Upper lobe of right lung (tissue), 1 donor: ENCODE measurements at places on chromosomes 2 and 18. TPM values are rescaled to one million over a fixed set of nuclear protein-coding genes. Genes with fewer than 3 reads are reported as not detected.

The RIT2 gene
- total RNA-seq = not detected

The DNER gene
- 0.14 TPM for total RNA-seq

The ERMN gene
- 0.32 TPM for total RNA-seq

DNA sequence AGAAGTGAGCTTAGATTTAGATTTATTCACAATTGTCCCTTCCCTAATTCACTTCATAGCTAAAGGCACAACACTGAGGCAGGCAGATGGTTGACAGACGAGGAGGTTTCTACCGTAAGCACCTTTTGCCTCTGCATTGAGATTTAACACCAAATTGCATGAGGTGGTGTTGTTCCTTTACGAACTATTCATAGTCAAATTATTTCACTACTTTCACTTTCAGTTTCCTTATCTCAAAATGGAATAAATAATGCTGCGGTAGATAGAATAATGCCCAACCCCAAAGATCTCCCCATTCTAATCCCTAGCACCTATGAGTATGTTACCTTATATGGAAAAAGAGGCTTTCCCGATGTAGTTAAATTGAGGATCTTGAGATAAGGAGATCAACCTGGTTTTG, 58.9 kb upstream of the LINC00305 start:
- H3K27ac ChIP-seq = no peak overlapping the region
- H3K36me3 ChIP-seq = no peaks in the 10 kb centered on the region
- H3K4me3 ChIP-seq = peak overlapping the region; percentile 36
- H3K4me1 ChIP-seq = no peaks in the 10 kb centered on the region
- DNase-seq = no peak

DNA sequence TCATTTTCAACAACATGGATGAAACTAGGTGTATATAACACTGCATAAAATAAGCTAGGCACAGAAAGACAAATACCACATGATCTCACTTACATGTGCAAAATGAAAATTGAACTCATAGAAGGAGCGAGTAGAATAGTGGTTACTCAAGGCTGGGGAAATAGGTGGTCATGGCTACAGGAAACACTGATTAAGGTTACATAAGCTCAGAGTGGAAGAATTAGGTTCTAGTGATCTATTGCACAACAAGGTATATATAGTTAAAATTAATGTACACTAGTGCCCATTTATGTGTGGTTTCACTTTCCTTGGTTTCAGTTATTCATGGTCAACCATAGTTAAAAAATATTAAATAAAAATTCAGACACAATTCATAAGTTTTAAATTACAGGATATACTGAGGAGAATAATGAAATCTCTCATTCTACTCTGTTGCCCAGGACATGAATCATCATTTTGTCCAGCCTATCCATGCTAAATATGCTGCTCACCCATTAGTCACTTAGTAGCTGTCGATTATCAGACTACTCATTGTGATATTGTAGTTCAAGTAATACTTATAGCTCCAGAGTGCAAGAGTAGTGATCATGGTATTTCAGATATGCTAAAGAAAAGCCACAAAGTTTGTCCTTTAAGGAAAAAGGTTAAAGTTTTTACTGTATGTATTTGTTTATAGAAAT, 1530.9 kb upstream of the LRRTM1 start:
- DNase-seq = no peak
- no peaks in the 10 kb centered on the region for H3K36me3 ChIP-seq
- H3K27me3 ChIP-seq = no peaks in the 10 kb centered on the region
- H3K27ac ChIP-seq = no peak overlapping the region
- H3K4me1 ChIP-seq = no peaks in the 10 kb centered on the region
- H3K4me3 ChIP-seq = no peak overlapping the region

DNA sequence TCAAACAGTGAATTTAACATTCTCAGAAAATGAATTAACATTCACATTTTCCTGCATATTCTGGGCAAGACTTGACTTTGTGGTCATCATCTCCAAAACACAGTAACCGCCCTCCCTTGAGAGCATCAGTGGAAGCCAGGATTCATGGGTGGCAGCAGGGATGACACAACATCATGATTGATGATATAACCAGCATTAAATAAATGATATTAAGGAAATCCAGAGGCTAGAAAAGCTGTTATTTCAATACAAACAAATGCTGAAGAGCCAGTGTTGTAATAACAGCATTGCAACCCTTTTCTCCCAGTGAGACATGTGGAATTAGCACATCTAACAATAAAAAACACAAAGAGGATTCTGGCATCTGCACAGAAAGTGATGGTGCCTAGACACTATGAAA, 41.1 kb downstream of the CDC42EP3 start:
- no peaks in the 10 kb centered on the region for H3K27me3 ChIP-seq
- H3K36me3 ChIP-seq = no peaks in the 10 kb centered on the region
- H3K4me3 ChIP-seq = no peak overlapping the region
- no peak overlapping the region for H3K27ac ChIP-seq
- no peak for DNase-seq

- peaks cover 10% of the 10 kb centered on the region for H3K36me3 ChIP-seq
- H3K4me1 ChIP-seq = peaks cover 12% of the 10 kb centered on the region
- no peak for DNase-seq
- no peak overlapping the region for H3K4me3 ChIP-seq
- H3K27me3 ChIP-seq = no peaks in the 10 kb centered on the region
- H3K27ac ChIP-seq = no peak overlapping the region
Observed at GRCh38 chr2:171432206-171432968, 1.4 kb downstream of the METTL8 start.

DNA sequence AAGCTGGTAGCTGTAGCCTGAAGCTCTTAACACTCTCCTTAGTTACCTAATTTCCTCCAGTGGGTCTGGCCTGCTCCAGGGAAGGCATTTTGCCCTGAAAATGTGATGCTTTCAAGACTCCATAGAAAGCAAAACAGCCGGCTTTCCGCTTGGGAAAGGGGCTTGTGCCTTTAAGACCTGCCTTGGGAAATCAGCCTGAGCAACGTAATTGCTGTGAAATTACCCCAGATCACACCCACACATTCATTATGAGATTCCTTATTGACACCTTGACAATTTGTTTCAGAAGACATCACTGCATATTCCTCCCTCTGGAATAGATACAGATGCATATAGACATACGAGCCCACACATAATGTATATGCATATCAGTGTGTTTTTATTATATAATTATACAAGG, 190.5 kb upstream of the SKOR2 start:
- no peak for DNase-seq
- H3K27me3 ChIP-seq = no peaks in the 10 kb centered on the region
- H3K4me3 ChIP-seq = no peak overlapping the region
- no peaks in the 10 kb centered on the region for H3K36me3 ChIP-seq

GRCh38 chr2:200640176-200640575, 54.4 kb downstream of the AOX1 start:
- no peak overlapping the region for H3K4me3 ChIP-seq
- H3K36me3 ChIP-seq = peaks cover 9% of the 10 kb centered on the region
- DNase-seq = no peak

DNA sequence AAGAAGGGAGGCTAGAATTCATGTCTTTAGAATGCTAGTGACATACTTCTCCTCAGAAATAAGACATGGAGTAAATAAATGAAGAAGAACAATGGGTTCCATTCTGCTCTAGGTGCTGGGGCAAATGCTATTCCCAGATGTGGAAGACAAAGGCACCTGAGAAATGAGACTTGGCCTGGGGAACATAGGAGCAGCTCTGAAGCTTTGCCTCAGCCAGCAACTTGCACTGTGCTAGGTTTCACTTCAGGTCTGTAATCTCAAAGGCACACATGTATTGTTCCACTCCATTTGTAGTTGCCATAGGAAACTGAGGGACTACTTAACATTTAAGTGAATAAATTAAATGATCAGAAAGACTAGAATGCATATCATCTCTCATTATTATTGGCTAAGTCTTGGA, 538.9 kb upstream of the REG3G start:
- no peak overlapping the region for H3K27ac ChIP-seq
- H3K36me3 ChIP-seq = no peaks in the 10 kb centered on the region
- H3K4me3 ChIP-seq = no peak overlapping the region

DNA sequence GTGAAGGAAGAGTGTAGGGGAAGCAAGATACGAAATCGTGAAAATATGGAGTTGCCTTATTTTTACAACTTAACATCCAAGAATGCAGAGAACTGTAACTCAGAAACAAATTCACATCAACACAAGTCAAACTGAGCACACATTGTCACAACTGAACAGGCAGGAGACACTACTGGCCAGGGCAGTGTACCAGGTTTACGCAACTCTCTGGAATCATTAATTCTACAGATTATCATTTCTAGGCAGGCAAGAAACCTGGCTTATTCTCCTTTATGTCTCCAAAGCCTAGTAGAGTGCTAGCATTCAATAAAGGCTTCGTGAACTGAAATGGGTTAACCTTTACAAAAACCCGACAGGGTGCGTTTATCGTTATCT, 584 bp downstream of the COA5 start:
- no peak for DNase-seq
- H3K36me3 ChIP-seq = peaks cover 42% of the 10 kb centered on the region
- H3K27me3 ChIP-seq = no peaks in the 10 kb centered on the region

DNA sequence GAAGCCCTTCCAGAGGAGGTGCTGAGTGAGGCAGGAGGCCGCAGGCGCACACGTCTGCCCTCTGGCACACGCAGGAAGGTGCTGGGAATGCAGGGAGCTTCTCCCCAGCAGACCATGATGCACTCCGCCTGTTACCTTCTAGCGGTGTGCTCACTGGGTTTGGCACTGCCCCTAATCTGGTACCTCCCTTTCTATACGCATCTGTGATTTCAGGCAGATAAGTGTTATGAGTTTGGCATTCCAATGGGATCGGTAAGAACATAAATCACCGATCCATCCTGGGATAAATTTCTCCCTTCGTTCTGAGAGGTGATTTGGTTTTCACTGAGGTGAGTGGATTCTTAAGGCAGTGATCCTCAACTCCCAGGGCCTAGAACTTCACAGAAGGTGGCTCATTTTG, 34.6 kb downstream of the ODC1 start:
- H3K4me1 ChIP-seq = peaks cover 11% of the 10 kb centered on the region
- H3K27ac ChIP-seq = no peak overlapping the region
- H3K27me3 ChIP-seq = no peaks in the 10 kb centered on the region
- DNase-seq = no peak
- no peak overlapping the region for H3K4me3 ChIP-seq

DNA sequence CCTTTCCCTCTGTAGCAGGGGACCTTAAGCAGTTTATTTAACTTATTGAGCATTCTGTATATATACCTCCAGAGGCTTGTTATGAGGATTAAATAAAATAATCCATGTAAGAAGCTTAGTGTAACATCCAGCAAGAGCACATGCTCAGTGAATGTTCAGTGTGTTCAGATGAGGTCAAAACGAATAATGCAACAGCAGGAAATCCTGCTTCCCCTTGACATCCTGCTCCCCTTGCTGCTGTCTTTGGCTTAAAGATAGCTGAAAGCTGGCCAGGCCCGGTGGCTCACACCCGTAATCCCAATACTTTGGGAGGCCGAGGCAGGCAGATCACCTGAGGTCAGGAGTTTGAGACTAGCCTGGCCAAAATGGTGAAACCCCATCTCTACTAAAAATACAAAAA, 68.7 kb downstream of the COL4A4 start:
- H3K27me3 ChIP-seq = no peaks in the 10 kb centered on the region
- no peaks in the 10 kb centered on the region for H3K4me1 ChIP-seq
- DNase-seq = no peak
- H3K27ac ChIP-seq = no peak overlapping the region
- H3K4me3 ChIP-seq = no peak overlapping the region
- no peaks in the 10 kb centered on the region for H3K36me3 ChIP-seq

- H3K4me1 ChIP-seq = no peaks in the 10 kb centered on the region
- no peak for DNase-seq
- H3K27me3 ChIP-seq = no peaks in the 10 kb centered on the region
- no peak overlapping the region for H3K27ac ChIP-seq
- no peaks in the 10 kb centered on the region for H3K36me3 ChIP-seq
Observed at GRCh38 chr2:79320871-79321270, 161.3 kb upstream of the REG3A start.

DNA sequence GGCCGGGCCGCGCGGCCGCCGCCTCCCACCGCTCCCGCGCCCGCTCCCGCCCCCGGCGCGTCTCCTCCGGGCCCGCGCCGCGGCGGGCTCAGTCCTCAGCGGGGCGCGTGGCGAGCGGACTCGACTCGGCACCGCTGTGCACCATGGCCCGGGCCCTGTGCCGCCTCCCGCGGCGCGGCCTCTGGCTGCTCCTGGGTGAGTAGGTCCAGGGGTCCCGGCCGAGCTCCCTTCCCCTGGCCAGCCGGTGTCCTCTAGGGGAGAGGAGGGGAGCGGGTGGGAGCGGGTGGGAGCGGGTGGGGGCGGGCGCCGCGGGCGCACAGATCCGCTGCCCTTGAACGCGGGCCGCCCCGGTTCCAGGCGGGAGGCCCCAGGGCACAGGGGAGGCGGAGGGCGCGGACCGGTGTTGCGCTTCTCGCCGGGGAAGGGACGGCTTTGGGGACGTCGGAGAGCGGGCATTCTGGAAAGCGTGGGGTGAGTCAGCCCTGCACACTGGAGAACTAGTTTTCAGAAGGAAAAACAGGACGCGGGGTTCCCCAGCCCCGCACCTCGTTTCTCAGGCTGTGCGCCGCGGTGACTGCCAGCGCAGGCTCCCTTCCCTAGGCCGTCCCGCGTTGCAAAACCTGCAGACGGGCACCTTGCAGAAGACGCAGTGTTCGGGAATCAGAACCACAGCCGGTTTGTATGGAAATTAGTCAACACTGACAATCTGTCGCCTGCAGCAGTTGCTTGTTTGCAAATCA, at the start of gene RAMP1:
RAMP1 (plus strand) TSS at position 91 of the 740 bp plus-strand sequence; CDS start at position 144, 53 bp downstream.
- H3K27ac ChIP-seq = no peak within 1 kb of the TSS
- peak within 1 kb of the TSS; percentile 45 for H3K4me3 ChIP-seq
- DNase-seq = peak; percentile 69
- peaks cover 31% of the 10 kb centered on the region for H3K27me3 ChIP-seq
- H3K36me3 ChIP-seq = no peaks in the 10 kb centered on the region

- H3K27ac ChIP-seq = peak overlapping the region; percentile 20
- H3K27me3 ChIP-seq = no peaks in the 10 kb centered on the region
- DNase-seq = no peak
- no peak overlapping the region for H3K4me3 ChIP-seq
Observed at GRCh38 chr2:9594366-9595054, 36.3 kb downstream of the YWHAQ start.

DNA sequence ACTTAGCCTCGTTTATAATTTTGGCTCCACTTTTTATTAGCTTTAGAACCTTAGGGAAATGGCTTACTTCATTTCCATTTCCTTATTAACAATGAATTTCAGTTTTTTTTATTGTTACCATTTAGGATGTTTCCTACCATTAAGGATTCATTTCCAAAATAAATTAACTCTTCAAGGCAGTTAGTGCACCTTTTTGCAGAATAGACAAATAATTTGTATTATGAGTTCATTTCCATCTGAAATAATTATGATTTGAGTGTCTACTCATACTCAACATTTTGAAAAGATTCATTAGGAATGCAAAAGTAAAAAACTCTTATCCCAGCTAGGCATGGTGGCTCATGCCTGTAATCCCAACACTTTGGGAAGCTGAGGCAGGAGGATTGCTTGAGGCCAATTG, 186.8 kb upstream of the STON1 start:
- no peak overlapping the region for H3K4me3 ChIP-seq
- H3K27ac ChIP-seq = peak overlapping the region; percentile 28
- H3K27me3 ChIP-seq = no peaks in the 10 kb centered on the region
- H3K4me1 ChIP-seq = peaks cover 43% of the 10 kb centered on the region

- no peak overlapping the region for H3K4me3 ChIP-seq
- no peak overlapping the region for H3K27ac ChIP-seq
- no peaks in the 10 kb centered on the region for H3K27me3 ChIP-seq
- H3K4me1 ChIP-seq = no peaks in the 10 kb centered on the region
- no peaks in the 10 kb centered on the region for H3K36me3 ChIP-seq
Observed at GRCh38 chr2:142796161-142796560, 81.3 kb upstream of the KYNU start.

GRCh38 chr2:18927525-18928232, 338.3 kb upstream of the NT5C1B start:
- no peaks in the 10 kb centered on the region for H3K4me1 ChIP-seq
- no peak overlapping the region for H3K27ac ChIP-seq
- no peaks in the 10 kb centered on the region for H3K27me3 ChIP-seq
- DNase-seq = no peak
